ENCODE measurements at places on chromosomes 12 and 14. TPM values are rescaled to one million over a fixed set of nuclear protein-coding genes. Genes with fewer than 3 reads are reported as not detected.

The HOXC13 gene
- 1.9 TPM for total RNA-seq

DNA sequence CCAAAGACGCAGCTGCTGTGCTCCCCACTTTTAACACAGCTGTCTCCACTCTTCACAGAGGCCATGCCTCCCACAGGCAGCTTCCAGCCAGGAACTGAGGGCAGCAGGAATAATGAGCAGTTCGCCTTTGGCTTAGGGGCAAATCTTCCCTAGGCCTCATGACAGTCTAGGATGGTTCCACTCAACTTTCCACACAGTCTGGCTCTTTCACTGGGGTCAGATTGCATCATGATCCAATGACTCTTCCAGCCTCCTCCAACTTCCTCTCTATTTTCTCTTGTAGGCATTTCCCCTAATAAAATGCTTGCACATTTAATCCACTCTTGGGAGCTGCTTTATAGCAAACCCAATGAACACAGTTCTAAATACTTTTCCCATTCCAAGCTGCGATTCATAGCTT lies 271.6 kb upstream of the ATP2B1 start:
- DNase-seq: peak; percentile 93

- DNase-seq: peak; percentile 12
Measured at GRCh38 chr12:102478405-102479098, 1.8 kb downstream of the IGF1 start.

The HOXC5 gene
- total RNA-seq: not detected

The PRB2 gene
- not detected for total RNA-seq

Data from SJCRH30 (cell line).